ENCODE measurements at places on chromosomes 7 and 10.
A peak's percentile ranks its signal among the peaks of the same experiment; 100 is the strongest.

- peak; percentile 76 for DNase-seq
Observed at GRCh38 chr7:15015545-15016314, 113.2 kb upstream of the DGKB start.

DNA sequence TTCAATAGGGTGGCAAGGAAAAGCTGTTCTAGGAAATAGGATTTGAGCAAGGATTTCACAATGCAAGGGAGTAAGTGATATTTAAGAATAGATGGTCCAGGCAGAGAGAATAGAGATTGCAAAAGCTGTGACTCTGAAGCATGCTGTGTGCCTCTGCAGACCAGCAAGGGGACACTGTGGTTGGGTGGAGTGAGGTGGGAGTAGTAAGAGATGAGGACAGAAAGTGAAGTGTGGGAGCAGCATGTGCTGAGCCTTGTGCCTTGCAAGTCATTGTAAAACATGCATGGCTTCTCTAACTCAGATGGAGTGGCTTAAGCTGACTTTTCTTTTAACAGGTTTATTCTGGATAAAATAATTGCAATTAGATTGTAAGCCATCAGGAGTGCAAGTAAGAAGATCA, 442.4 kb downstream of the CCSER2 start:
- DNase-seq = no peak

- no peak for DNase-seq
Observed at GRCh38 chr7:90094030-90094429, 60.2 kb upstream of the STEAP1 start.

- DNase-seq = no peak
Observed at GRCh38 chr7:18206331-18206730, 178.7 kb upstream of the PRPS1L1 start.

GRCh38 chr7:31690935-31691334, 3.9 kb downstream of the PPP1R17 start:
- DNase-seq = peak; percentile 28

DNA sequence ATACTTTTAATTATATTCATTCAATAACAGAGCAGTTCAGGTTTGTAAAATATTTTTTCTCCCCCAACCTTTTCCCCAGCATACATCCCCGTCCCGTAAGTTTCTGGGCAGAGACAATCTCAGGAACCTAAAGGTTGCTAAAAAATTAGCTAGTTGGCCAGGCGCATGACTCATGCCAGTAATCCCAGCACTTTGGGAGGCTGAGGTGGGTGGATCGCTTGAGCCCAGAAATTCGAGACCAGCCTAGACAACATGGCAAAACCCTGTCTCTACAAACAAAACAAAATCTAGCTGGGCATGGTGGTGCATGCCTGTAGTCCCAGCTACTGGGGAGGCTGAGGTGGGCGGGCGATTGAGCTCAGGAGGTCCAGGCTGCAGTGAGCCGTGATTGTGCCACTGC, 40.2 kb downstream of the TCF7L2 start:
- DNase-seq = no peak
